CD4-positive, alpha-beta T cell treated with Interleukin-15 for 1 hour (primary cell): ENCODE measurements at places on chromosomes 4 and X.

DNA sequence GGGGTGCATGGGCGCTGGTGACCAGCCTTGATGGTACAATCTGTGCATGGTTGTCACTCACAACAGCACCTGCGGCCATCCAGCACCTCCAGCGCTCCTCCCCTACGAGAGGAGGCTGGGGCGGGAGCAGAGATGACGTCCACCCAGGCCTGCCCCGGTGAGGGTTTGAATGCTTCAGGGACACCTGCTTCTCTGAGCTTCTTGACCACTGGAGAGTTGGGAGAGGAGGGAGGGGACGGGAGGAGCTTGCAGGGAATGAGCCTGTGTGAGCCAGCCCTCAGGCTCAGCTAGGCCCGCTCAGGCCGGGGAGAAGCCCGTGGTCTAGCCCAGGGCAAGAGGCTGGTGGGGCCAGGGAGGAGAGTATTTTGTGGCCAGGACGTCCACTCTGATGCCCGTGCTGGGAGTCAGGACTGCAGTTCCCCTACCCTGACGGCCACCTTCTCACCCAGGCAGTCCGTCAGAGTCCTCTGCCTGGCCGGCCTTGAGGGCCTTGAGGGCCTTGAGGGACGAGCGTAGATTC is 59.2 kb downstream of the CPZ start:
- no peak for DNase-seq

DNA sequence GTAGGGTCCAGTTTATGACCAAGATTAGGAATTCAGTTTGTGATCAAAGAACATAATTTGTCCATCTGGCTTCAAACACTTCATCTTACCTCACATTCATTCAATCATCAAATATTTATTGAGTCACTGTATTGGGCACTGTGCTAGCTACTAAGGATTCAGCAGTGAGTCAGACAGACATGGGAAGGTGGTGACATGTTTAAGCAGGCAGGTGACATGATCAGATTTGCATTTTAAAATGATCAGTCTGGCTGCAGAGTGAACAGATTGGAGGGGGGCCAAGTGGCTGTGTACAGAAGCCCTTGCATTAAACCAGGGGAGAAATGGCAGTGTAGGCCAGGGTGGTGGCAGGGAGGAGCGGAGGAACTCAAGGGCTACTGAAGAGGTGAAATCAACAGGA is 25.1 kb upstream of the APLN start:
- no peak for DNase-seq

DNA sequence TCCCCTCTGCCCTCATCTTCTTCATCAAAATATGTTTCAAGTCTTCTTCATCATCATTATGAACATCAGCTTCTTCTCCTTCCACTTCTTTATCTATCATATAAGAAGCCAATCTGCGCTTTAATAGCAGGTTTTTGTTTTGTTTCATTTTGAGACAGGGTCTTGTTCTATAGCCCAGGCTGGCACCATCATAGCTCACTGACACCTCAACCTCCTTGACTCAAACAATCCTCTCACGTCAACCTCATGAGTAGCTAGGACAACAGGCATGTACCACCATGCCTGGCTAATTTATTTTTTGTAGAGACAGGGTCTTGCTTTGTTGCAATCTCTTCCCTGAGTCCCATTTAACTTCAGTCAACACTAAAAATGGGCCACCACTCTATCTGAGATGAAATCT is 27.0 kb downstream of the PRDM5 start:
- no peak for DNase-seq

DNA sequence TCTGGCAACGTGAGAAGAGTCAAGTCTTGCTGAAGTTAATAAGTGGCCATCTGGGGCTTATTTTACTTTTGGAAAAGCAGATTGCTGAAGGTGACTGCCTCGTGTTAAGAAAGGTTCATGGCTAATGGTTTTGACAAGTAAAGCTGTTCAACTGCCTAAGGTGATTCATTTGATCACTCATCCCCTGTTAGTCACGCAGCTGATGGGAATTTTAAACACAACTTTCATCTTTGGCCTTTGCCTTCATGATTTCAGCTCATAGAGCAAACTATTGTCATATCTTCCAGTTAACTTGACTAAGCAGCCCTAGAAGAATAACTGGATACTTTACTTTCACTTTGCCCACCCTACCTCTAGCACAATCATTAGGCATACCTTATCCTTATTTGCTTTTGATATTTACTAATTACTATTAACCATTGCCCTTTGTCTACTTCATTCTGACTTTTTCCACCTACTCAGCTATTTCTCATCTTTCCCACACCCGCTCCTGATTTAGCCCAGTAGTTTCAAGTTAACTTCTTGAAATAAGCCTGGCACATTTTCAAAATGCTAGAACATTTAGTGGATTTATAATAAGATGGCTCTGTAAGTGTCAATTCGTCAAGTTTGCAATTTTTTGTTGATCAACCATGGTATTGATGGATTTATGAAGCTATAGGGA is 170.6 kb upstream of the S100G start:
- no peak for DNase-seq

DNA sequence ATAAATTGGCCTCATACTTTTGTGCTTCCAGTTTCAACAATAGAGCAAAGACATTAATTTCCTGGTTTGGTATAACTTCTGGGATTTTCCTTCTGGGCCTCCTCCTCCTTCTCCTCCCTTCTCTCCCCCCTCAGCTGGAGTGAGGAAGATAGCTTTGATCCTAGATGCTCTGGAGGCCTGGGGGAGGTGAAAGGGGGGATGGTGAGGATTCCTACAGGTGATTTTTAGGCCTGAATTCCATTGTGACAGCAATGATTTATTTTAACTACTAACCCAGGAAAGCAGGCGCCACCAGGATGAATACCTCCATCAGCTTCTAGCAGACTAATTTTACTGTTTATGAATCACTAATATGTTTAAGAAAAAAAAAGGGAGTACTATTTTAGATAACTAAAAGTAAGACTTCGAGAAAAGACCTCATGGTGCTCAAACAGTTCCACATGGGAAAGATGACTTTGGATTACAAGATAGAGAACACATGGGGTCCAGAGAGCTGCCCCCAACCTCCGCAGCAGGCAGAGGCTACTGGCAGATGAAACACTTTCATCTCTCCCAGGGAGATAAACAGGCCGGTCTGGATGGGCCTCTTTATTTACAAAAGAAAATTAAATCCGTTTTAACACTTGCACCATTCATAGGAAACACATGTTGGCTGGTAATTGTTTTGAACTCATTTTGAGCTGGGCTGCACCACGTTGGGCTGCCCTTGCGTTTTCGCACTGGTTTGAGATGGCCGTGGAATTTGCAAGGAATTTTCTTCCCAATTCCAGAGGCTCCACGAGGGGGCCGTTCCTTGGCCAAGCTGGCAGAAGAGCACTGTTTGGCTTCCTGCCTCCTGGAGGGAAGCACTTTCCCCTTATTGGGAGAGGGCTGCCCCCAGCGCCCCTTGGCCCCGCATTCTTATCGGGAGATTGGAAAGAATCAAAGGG is 125.1 kb upstream of the STX18 start:
- DNase-seq, result no peak

GRCh38 chrX:72131317-72132294 is at the start of gene RTL5:
Gene RTL5, minus strand, starts transcription at chrX:72131915.
- DNase-seq, result peak; percentile 67

GRCh38 chrX:108947205-108947604 is 210.8 kb upstream of the IRS4 start:
- DNase-seq, result no peak

DNA sequence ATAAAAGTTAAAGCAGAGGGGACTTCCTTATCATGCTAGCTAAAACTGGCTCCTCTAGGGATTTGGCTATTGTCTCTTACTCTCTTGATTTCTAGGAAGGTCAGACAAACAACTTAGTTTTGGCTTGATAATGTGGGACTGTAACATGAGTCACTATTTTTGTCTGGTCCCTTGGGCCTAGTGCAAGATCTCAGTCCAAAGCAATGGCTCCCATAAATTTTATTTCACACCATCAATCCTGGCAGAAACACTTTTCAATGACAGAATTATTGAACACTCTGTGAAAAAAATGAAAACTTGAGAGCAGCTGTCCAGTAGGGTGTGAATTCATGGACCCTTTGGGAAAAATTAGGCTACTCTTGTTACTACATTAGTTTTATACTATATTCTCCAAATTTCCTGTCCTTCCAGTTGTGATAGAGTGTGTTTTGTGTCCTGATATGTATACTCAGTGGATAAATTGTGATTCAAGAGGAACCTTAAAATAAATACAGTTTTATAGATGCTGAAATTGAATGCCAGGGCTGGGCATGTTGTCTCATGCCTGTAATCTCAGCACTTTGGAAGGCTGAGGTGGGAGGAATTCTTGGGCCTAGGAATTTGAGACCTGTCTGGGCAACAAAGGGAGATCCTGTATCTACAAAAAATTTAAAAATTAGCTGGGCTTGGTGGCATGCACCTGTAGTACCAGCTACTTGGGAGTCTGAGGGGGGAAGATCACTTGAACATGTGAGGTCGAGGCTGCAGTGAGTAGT is 10.8 kb upstream of the SNCA start:
- DNase-seq, result no peak

GRCh38 chrX:23644744-23645143 is 22.5 kb upstream of the PRDX4 start:
- no peak for DNase-seq

GRCh38 chr4:87851953-87852352 is 19.2 kb downstream of the MEPE start:
- no peak for DNase-seq

GRCh38 chrX:19557822-19558221 is 42.5 kb upstream of the MAP3K15 start:
- DNase-seq, result no peak

- no peak for DNase-seq
These were observed 4.0 kb upstream of the NEUROG2 start for GRCh38 chr4:112519689-112520597.

GRCh38 chr4:69876071-69876470 is 16.1 kb upstream of the SULT1E1 start:
- DNase-seq, result no peak

DNA sequence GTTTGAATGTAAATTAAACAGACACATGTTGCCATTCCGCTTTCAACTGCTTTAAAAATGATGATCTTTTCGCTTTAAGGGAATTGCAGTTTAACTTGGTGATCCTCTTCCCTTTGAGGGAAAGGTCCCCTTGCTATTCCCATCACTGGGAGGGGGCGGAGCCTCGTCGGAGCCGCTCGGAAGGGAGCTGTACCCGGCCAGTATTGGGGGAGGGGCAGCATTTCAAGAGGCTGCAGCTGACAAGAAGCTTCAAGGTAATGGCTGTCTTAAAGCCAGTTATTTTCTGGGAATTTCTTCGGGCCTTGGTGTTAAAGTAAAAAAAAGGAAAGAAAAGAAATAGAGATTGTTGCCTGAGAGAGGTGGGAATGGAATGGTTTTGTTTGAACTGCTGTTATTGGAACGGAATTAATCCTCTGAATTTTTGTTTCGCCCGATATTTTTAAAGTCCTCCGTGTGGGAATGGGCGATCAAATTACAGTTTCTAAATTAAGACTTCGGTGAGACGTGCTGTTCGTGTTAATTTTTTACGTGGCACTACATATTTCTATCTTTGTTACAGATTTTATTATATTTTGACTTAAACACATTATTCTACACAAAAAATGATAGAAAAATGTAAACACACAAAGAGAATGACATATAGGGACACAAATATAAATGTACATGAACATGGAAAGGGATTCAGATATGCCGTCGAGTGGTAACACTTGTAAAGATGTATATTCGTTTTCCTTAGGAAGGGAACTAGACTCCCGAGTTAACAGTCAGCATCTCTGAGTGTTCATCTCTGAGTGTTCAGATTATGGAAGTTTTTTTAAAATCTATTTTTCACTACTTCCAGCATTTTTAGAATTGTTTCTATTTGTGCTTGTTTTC is 9.2 kb downstream of the PWWP3B start:
- DNase-seq, result no peak

- DNase-seq, result no peak
These were observed 26.4 kb upstream of the LRCH2 start for GRCh38 chrX:115260330-115260729.

GRCh38 chr4:107616838-107617389 is 103.1 kb downstream of the PAPSS1 start:
- no peak for DNase-seq

- DNase-seq, result peak; percentile 73
These were observed 83.9 kb upstream of the SPANXB1 start for GRCh38 chrX:140918398-140919038.

- peak; percentile 27 for DNase-seq
These were observed 19.2 kb downstream of the PNMA6E start for GRCh38 chrX:153381684-153382532.

GRCh38 chr4:71167083-71167482 is 171.7 kb upstream of the SLC4A4 start:
- DNase-seq, result no peak

DNA sequence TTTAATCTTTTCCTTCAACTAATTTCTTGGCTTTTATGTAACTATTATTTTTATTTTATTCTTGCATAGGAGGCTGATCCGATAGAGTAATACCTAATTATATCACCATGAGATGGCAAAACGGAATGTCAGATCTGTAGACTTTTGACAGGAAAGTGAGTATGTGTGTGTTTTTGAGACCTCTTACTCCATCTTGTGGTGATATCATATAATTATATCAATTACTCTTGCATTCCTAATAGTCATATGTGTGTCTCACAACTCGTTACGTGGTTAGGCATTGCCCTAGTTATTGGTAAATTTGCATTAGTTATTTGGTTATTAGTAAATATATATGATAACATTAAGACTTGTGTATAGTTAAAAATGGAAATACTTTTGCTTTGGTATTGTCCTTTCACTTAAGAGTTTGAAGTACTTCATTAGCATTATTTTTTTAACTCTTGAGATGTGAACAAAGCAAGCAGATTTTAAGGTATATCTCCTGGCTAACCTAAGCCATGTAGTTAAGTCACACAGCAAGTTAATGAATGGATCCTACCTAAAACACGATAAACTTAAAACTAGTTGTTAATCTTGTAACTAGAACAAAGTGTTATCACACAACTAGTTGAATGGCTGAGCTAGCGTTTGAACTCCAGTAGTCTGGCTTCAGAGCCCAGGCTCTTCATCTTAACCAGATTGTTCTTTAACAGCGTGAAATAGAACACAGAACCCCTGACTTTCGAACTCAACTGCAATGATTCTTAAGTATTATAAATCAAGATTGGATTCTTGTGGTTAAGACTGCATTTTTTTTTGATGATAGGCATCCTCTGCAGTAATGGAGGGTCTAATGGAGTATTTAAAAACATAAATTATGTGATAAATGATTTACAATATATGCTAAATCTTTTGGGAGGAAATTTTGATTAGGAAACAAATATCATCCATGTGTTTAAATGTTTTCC is 67.1 kb downstream of the PGRMC2 start:
- no peak for DNase-seq

DNA sequence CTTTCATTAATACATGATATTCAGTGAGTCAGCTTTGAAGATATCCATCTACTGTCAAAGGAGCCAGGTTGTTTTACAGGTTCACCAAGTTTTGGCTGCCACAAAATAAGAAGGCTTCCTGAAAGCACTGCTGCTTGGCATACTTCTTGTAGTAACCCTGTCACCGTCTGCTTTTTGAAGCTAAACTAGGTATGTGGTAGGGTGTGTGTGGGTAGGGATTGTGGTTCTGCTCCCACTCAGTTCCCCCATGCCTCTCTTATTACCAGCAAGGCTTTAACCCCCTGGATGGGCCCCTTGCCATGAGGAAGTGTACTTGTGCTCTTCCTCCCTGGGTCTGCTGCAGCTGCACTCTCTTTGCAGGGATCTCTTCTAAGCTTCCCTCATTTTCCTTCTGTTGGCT is 191.2 kb downstream of the BANK1 start:
- no peak for DNase-seq
